ENCODE measurements at places on chromosomes 13 and 19. TPM values are rescaled to one million over a fixed set of nuclear protein-coding genes. Genes with fewer than 3 reads are reported as not detected.

Gene CRB3
- total RNA-seq, result 1.9 TPM

DNA sequence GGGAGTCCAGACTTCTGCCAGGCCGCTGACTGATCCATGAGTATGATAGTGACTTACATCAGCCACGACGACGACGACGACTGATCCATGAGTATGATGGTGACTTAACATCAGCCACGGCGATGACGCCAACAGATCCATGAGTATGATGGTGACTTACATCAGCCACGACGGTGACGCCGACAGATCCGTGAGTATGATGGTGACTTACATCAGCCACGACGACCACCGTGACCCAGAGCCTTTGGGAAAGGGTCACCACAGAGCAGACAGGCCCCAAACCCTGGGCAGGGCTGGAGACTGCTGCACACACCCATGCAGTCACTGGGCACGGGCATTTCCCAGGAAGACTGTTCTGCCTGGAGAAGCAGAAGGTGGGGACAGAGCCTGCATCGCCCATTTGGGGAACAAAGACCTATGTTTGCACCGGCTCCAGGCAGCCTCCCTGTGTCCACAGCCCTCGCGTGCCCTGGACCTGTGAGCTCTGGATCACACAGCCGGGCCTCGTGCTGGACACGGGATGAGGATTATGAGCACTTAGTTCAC lies 130.9 kb upstream of the SPACA7 start:
- no peak for DNase-seq

Gene EEF1AKMT1
- 14.4 TPM for total RNA-seq

- no peak for DNase-seq
These were observed 422.2 kb downstream of the KLF5 start for GRCh38 chr13:73480779-73481559.

Gene LGI4
- total RNA-seq, result 0.07 TPM
